CD4-positive, alpha-beta T cell (primary cell): ENCODE measurements at places on chromosomes 6 and 20. TPM values are rescaled to one million over a fixed set of nuclear protein-coding genes. Genes with fewer than 3 reads are reported as not detected.
A peak's percentile ranks its signal among the peaks of the same experiment; 100 is the strongest.

GRCh38 chr6:166561771-166562359 lies 24.6 kb downstream of the RAMACL start:
- H3K27ac ChIP-seq: no peak overlapping the region
- peaks cover 4% of the 10 kb centered on the region for H3K4me1 ChIP-seq
- H3K27me3 ChIP-seq: no peaks in the 10 kb centered on the region
- no peak for DNase-seq
- H3K4me3 ChIP-seq: no peak overlapping the region
- no peaks in the 10 kb centered on the region for H3K36me3 ChIP-seq

FAXC gene
- not detected for total RNA-seq

CLPSL1 gene
- not detected for total RNA-seq

GRCh38 chr6:154122195-154122925 lies 83.3 kb downstream of the OPRM1 start:
- no peak for DNase-seq
- H3K27me3 ChIP-seq: no peaks in the 10 kb centered on the region
- no peaks in the 10 kb centered on the region for H3K36me3 ChIP-seq
- no peak overlapping the region for H3K27ac ChIP-seq

PTGIS gene
- total RNA-seq: not detected

DNA sequence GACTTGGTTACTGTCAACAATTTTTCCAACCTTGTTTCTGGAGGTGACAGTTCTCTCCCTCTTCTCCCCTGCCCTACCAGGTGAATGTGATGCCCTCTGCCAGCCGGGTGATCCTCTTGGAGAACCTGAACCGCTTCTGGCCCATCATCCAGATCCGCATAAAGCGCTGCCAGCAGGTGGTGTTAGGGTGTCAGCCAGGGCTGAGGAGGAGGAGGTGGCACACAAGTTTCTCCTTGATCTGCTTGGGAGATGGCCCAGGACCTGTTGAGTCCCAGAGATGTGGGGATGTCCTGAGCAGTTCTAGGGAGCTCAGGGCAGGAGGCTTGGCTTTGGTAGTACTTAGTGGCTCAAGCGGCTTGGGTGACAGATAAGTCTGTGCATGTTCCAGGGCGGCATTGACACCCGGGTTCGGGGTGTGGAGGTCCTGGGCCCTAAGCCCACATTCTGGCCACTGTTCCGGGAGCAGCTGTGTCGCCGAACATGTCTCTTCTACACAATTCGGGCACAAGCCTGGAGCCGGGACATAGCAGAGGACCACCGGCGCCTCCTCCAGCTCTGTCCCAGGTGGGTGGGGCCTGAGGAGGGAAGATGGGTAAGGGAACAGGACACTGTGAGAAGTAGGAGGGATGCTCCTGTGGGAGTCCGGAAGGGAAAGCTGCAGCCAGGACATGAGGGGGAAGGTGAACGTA lies 21.2 kb downstream of the CUL9 start:
- H3K4me1 ChIP-seq: no peaks in the 10 kb centered on the region
- no peaks in the 10 kb centered on the region for H3K27me3 ChIP-seq
- no peak overlapping the region for H3K4me3 ChIP-seq
- peaks cover 60% of the 10 kb centered on the region for H3K36me3 ChIP-seq
- no peak for DNase-seq
- H3K27ac ChIP-seq: no peak overlapping the region

DNA sequence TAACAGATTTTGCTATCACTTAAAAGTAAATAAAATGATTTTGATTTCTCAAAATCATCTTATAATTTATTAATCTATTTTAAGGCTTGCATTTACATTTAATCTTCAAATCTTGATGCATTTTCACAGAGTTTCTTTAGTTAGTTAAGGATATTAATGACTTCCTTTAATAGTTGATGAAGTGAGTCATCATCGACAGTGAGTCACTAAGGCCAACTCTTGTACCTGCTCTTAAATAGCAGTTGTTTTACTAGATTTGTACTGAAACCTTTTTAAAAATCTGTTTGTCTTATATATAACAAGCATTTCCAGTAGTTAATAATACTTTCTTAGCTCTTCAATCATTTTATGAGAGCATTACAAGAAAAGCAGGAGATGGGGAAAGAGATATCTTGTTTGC lies 191.7 kb downstream of the ESR1 start:
- H3K4me1 ChIP-seq: no peaks in the 10 kb centered on the region
- no peak for DNase-seq
- H3K27ac ChIP-seq: no peak overlapping the region

- no peak for DNase-seq
- H3K27me3 ChIP-seq: no peaks in the 10 kb centered on the region
- H3K27ac ChIP-seq: no peak overlapping the region
- H3K4me1 ChIP-seq: no peaks in the 10 kb centered on the region
- H3K4me3 ChIP-seq: no peak overlapping the region
Measured at GRCh38 chr20:24117383-24117782, 128.8 kb upstream of the GGTLC1 start.

- H3K4me3 ChIP-seq: no peak overlapping the region
- no peak for DNase-seq
- no peaks in the 10 kb centered on the region for H3K27me3 ChIP-seq
- H3K4me1 ChIP-seq: peaks cover 39% of the 10 kb centered on the region
Measured at GRCh38 chr6:154742891-154743290, 9.7 kb downstream of the SCAF8 start.

BPIFB1 gene
- total RNA-seq: not detected

HUS1B gene
- total RNA-seq: 2.2 TPM

LY6G5C gene
- 0.67 TPM for total RNA-seq

EDN1 gene
- total RNA-seq: 0.80 TPM

DNA sequence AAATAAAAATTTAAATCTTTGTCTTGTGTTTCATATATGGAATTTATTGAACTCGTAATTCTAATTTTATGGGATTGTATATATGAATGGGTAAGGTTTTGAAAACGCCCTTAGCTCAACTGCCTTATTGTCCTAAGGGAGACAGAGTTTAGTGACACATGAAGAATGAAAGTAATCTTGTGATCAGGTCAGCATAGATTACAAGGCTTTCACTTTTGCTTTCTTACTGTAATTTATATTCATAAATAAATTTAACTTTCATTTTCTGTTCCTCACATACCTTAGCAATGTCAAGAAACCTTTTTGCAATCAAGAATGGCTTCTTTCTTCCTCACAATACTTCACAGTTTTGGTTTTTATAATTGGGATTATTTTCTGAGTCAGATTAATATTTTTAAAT lies 14.4 kb downstream of the KPNA5 start:
- peaks cover 47% of the 10 kb centered on the region for H3K36me3 ChIP-seq
- DNase-seq: peak; percentile 14
- H3K4me3 ChIP-seq: no peak overlapping the region
- H3K27me3 ChIP-seq: no peaks in the 10 kb centered on the region

GINS1 gene
- total RNA-seq: 0.08 TPM

DST gene
- total RNA-seq: 5.7 TPM

DNA sequence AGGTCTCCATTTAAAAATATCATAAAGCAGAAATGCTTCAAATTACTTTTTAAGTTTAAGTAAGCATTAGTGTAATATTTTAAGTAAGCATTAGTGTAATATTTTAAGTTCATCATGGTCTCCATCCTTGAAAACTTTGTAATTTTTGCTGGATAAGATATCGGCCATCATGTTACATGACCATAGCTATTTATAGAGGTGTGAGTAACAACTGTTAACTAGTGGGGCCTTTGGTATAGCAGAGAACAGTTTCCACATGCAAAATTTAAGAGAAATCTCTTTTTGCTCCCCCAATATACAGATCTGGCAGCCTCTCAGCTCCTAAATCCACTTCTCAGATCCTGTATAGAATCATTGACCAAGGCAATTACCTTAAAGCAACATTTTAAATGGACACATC lies 468 bp downstream of the TRDN start:
- H3K36me3 ChIP-seq: no peaks in the 10 kb centered on the region
- no peaks in the 10 kb centered on the region for H3K27me3 ChIP-seq
- no peaks in the 10 kb centered on the region for H3K4me1 ChIP-seq
- H3K4me3 ChIP-seq: no peak overlapping the region

DNA sequence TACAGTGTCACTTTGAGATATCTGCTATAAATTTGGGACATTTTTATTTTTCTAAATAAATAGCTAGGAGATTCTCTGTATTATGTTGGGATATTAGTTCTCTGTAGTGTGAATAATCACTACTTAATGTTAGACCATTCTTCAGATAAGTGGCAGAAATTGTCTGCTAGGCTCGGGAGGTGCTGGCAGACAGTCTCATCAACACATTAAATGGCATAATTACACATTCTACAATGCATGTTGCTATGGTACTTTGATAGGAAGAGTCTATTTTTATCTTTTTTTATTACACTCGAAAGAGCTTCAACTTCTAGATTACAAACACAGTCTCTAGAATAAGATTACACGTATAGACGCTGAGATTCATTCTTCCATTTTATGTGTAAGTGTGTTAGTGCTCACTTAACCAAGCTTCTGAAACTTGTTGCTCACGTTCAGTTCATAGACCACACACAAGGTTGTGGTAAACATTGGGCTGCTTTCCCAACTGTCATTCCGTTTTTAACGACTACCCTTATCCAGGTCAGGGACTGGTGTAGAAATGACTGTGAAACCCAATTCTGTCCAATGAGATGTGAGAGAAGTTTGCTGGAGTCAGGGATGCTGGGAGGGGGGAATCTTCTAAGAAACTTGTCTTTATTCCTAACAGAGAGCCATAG lies 78.6 kb downstream of the TPBG start:
- DNase-seq: no peak
- H3K4me3 ChIP-seq: no peak overlapping the region
- H3K27ac ChIP-seq: no peak overlapping the region
- H3K27me3 ChIP-seq: no peaks in the 10 kb centered on the region
- no peaks in the 10 kb centered on the region for H3K36me3 ChIP-seq
- H3K4me1 ChIP-seq: no peaks in the 10 kb centered on the region

GRCh38 chr6:170050591-170051041 lies 240.3 kb downstream of the DLL1 start:
- peaks cover 8% of the 10 kb centered on the region for H3K4me1 ChIP-seq
- no peak overlapping the region for H3K4me3 ChIP-seq
- no peaks in the 10 kb centered on the region for H3K27me3 ChIP-seq
- no peak overlapping the region for H3K27ac ChIP-seq

GRCh38 chr6:170267688-170268087 lies 23.2 kb downstream of the DLL1 start:
- H3K36me3 ChIP-seq: no peaks in the 10 kb centered on the region
- no peak overlapping the region for H3K4me3 ChIP-seq
- peaks cover 2% of the 10 kb centered on the region for H3K27me3 ChIP-seq
- H3K4me1 ChIP-seq: peaks cover 19% of the 10 kb centered on the region
- H3K27ac ChIP-seq: no peak overlapping the region

DNA sequence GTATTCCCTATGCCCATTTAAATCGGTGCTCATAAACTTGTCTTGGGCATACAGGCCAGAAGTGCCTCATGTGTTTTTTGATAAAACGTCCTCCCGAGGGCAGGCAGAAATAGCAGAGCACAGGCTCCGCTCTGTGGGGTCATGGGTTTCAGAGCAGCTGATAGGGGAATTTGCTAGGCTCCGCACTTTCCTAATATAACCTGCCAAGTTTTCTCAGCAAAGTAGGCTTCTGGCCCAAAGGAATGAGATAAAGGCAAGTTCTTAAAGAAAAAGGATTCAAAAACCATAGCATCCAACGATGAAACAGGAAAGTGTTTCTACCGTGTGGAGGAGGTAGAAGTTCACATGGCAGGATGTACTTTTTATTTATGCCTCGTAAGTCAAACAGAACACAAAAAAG lies 69.8 kb upstream of the RALGAPA2 start:
- DNase-seq: no peak
- H3K27ac ChIP-seq: no peak overlapping the region
- no peak overlapping the region for H3K4me3 ChIP-seq
- no peaks in the 10 kb centered on the region for H3K4me1 ChIP-seq

DNA sequence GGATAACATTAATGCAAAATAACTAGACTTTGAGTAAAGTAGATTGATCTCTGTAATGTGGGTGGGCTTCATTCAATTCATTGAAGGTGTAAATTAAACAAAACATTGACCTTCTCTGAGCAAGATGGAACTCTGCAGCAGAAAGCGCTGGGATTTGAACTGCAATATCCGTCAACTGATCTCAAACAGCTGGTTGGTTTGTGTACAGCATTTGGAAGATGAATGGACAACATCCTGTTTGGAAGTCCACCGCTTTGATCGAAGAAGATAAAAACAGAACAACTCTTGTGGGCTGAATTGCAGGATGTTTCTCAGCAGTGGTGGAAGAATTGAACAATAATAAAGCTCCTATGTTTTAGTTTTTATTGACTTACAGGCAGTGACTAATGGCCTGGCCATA lies 20.6 kb downstream of the HLA-C start:
- no peaks in the 10 kb centered on the region for H3K4me1 ChIP-seq
- no peaks in the 10 kb centered on the region for H3K27me3 ChIP-seq
- H3K36me3 ChIP-seq: no peaks in the 10 kb centered on the region
- DNase-seq: no peak

SLC17A2 gene
- total RNA-seq: not detected

TMEM217 gene
- 0.47 TPM for total RNA-seq

DNA sequence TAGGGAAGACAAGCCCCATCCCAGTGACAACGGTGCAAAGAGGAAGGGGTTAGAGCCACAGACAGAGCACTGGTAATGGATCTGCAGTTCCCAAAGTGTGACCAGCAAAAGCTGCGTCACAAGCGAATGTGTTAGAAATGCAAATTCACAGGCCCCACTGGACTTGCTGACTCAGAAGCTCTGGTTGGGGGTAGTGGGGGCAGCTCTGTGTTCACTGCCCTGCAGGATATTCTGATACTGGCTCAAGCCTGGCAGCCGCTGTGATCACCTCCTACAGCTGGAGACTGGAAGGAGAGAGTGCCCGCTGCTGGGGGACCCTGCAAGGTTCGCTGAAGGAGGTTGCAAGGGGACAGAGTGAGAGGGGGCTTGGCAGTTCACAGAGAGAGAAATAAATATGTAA lies 179.7 kb upstream of the CDH4 start:
- no peak for DNase-seq
- no peaks in the 10 kb centered on the region for H3K4me1 ChIP-seq
- no peaks in the 10 kb centered on the region for H3K36me3 ChIP-seq
- H3K27ac ChIP-seq: no peak overlapping the region
- no peaks in the 10 kb centered on the region for H3K27me3 ChIP-seq
